ENCODE measurements at places on chromosomes 1 and 21. TPM values are rescaled to one million over a fixed set of nuclear protein-coding genes. Genes with fewer than 3 reads are reported as not detected.

TCEANC2 gene
- 2.6 TPM for total RNA-seq

AK4 gene
- total RNA-seq = 25.6 TPM

AADACL3 gene
- not detected for total RNA-seq

BRDT gene
- not detected for total RNA-seq

FHAD1 gene
- 0.46 TPM for total RNA-seq

KCNA3 gene
- total RNA-seq = not detected

TMCC2 gene
- 2.8 TPM for total RNA-seq

NLRP3 gene
- total RNA-seq = not detected

TEDDM1 gene
- total RNA-seq = not detected

TMEM54 gene
- total RNA-seq = 42.9 TPM

SCNM1 gene
- total RNA-seq = 43.6 TPM

AKR7A3 gene
- total RNA-seq = 0.16 TPM

PEA15 gene
- 210 TPM for total RNA-seq

ADAM30 gene
- total RNA-seq = not detected

LHX8 gene
- 1.5 TPM for total RNA-seq

VWA5B1 gene
- not detected for total RNA-seq

KCNE2 gene
- total RNA-seq = not detected

TESK2 gene
- total RNA-seq = 0.33 TPM

VWA1 gene
- total RNA-seq = 14.9 TPM

VSIG8 gene
- total RNA-seq = not detected

DNAJC16 gene
- 5.0 TPM for total RNA-seq

TCEA3 gene
- 0.17 TPM for total RNA-seq

CELA2B gene
- not detected for total RNA-seq

FCRL2 gene
- not detected for total RNA-seq

PLA2G4A gene
- total RNA-seq = 12.5 TPM
